Bronchial smooth muscle cell (primary cell): ENCODE measurements at places on chromosomes 11 and 22. TPM values are rescaled to one million over a fixed set of nuclear protein-coding genes. Genes with fewer than 3 reads are reported as not detected.

The RABL2B gene
- 7.3 and 9.4 TPM in 2 replicates for total RNA-seq

The TTC28 gene
- 19.1 and 19.7 TPM in 2 replicates for total RNA-seq

The PRMT3 gene
- 10.9 and 12.6 TPM in 2 replicates for total RNA-seq

The MMP13 gene
- total RNA-seq, result not detected in 2 replicates

The IRAG1 gene
- 5.7 and 6.8 TPM in 2 replicates for total RNA-seq

The NXPE1 gene
- not detected in 2 replicates for total RNA-seq

The OVCH2 gene
- total RNA-seq, result not detected in 2 replicates

The APOBEC3G gene
- 11.7 and 21.6 TPM in 2 replicates for total RNA-seq

The WDR74 gene
- total RNA-seq, result 54.7 and 67.1 TPM in 2 replicates

The IL17REL gene
- not detected in 2 replicates for total RNA-seq

The TSPAN32 gene
- total RNA-seq, result 0.09 and 0.47 TPM in 2 replicates

The BANF1 gene
- 10.6 and 15.3 TPM in 2 replicates for total RNA-seq
